Cortex of kidney (tissue), 1 donor: ENCODE measurements at places on chromosomes 2 and 18.

- DNase-seq = no peak
These were observed 4.5 kb downstream of the SLC14A1 start for GRCh38 chr18:45728336-45729010.

- DNase-seq = no peak
These were observed 2.2 kb downstream of the LRATD1 start for GRCh38 chr2:14634489-14635390.

GRCh38 chr2:157874348-157874747 lies 1.8 kb downstream of the ACVR1 start:
- DNase-seq = no peak

- DNase-seq = no peak
These were observed 28.0 kb downstream of the KLF7 start for GRCh38 chr2:207137596-207138337.

- no peak for DNase-seq
These were observed 34.9 kb upstream of the SLC35G4 start for GRCh38 chr18:11574545-11574944.

DNA sequence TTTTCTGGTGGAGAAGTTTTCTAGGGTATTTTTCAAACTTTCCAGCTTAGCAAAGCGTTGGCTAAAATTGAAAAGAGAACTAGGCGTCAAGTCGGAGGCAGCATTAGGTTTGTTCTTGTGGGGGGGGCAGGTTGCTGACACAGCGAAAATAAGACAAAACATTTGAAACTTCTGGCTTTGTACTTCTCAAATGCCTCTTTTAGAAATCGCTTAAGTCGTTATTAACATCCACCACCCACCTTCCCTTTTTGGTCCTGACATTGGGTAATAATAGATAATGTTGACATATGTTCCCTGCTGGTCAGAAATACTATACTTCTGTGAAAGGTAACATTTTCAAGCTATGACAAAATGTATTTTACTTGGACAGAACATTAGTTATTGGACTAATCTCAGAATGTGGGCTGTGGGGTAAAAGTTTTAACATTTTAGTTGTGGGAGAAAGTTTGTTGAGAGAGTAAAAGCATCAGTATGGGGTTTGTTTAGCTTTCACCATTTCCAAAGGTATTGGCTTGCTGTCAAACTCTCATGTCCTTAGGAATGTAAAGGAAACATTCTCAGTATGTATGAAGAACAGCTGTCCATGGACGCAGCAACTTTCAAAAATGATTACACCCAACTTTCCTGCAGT lies 88.1 kb upstream of the ZEB2 start:
- no peak for DNase-seq

GRCh38 chr2:12678186-12678585 lies 38.5 kb upstream of the TRIB2 start:
- DNase-seq = no peak

GRCh38 chr2:100653449-100654035 lies 90.7 kb downstream of the PDCL3 start:
- DNase-seq = no peak

- DNase-seq = no peak
These were observed 94.8 kb downstream of the PLB1 start for GRCh38 chr2:28590496-28591301.

GRCh38 chr2:133241224-133241571 lies 327.1 kb downstream of the NCKAP5 start:
- DNase-seq = no peak

GRCh38 chr2:15651367-15651727 lies 59.7 kb downstream of the DDX1 start:
- DNase-seq = no peak

GRCh38 chr2:240310201-240310600 lies 125.3 kb upstream of the GPC1 start:
- no peak for DNase-seq

GRCh38 chr2:229927817-229928321 lies 5.6 kb downstream of the FBXO36 start:
- DNase-seq = no peak

GRCh38 chr18:79986726-79987125 lies 1.6 kb downstream of the TXNL4A start:
- DNase-seq = no peak

- DNase-seq = no peak
These were observed 47.9 kb upstream of the ACMSD start for GRCh38 chr2:134790487-134790886.

- DNase-seq = no peak
These were observed 74.7 kb downstream of the CD28 start for GRCh38 chr2:203781151-203781550.

GRCh38 chr18:45628979-45629958 lies 14.0 kb downstream of the SLC14A2 start:
- no peak for DNase-seq

DNA sequence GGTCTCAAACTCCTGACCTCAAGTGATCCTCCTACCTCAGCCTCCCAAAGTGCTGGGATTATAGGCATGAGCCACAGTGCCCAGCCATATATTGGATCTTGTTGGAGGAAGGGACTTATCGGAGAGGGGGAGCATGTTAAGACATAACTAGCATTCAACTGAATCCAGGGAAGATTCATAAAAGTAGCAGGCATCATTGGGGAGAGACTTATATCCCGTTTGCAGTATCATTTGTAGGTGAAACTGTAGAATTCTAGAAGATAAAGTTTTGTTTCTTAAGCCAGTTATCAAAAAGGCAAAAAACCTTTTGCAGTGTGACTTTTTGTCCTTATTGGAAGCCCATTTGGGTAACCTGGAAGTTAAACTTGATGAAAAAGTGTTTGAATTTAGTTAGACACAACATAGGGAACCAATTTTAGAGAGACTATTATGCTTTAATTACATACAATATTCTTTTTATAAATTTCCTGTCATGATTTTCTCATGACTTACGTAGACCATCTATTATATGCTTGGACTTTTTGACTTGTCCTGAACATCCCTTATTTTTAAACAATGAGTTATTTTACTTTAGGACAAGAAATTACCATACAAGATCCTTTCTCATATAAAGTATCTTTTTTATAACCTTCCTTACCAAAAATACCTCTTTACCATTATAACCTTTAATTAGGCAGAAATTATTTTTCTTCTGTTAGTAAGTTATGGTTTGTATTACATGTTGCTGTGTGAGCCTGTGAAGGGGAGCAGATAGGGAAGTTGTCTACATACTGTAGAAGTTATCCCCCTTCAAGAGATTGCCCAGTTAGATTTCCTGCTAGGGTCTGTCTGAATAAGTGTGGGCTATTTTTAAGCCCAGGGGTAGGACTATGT lies 20.3 kb downstream of the RAB3GAP1 start:
- no peak for DNase-seq

GRCh38 chr2:86466306-86466705 lies 25.1 kb downstream of the KDM3A start:
- no peak for DNase-seq

DNA sequence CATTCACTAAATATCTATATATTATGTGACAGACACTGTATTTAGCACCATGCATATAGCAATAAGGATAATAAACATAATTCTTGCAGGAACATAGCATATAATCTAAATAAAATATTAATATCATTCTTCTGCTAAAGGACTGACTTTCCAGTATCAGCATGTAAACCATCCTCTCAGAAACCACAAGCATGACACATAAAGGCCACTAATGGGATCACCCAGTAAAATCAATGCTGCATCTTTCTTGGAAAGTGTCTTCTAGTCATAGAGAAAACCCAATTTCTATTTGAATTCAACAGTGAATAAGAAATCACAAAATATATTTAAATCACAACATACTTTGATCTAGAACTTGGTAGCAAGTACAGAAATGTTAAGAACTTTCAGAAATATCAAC lies 5.8 kb upstream of the LRP1B start:
- no peak for DNase-seq

GRCh38 chr2:54912893-54913292 lies 137.4 kb downstream of the RTN4 start:
- no peak for DNase-seq

DNA sequence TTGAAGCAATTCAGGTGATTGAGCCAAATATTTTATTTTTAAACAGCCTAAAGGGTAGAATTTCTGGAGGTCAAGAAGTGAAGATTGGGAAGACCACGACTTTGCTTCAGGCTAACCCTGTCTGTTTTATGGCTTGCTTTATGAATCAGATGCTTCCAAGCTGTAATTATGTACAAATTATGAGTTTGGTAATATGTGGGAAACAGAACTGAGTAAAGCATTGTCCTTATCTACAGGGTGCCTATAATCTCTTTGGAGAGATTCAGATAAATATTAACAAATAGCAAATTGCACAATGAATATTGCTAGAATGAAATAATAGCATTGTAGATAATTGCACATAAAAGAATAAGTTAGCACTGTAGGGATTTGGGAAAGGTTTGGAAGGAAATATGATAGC lies 539.4 kb upstream of the CDH2 start:
- DNase-seq = no peak

- no peak for DNase-seq
These were observed 78.9 kb upstream of the LMAN1 start for GRCh38 chr18:59437851-59438569.

DNA sequence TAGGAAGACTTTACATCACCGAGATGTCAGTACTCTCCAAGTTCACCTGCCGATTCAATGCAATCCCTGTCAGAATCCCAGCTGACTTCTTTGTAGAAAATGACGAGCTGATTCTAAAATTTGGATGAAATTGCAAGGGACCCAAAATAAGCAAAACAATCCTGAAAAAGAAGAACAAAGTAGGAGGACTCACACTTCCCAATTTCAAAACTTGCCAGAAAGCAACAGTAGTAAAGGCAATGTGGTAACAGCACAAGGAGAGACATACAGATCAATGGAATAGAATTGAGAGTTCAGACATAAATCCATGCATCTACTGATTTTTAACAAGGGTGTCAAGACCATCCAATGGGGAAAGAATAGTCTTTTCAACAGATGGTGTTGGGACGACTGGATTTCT lies 52.2 kb downstream of the SMAD7 start:
- no peak for DNase-seq

DNA sequence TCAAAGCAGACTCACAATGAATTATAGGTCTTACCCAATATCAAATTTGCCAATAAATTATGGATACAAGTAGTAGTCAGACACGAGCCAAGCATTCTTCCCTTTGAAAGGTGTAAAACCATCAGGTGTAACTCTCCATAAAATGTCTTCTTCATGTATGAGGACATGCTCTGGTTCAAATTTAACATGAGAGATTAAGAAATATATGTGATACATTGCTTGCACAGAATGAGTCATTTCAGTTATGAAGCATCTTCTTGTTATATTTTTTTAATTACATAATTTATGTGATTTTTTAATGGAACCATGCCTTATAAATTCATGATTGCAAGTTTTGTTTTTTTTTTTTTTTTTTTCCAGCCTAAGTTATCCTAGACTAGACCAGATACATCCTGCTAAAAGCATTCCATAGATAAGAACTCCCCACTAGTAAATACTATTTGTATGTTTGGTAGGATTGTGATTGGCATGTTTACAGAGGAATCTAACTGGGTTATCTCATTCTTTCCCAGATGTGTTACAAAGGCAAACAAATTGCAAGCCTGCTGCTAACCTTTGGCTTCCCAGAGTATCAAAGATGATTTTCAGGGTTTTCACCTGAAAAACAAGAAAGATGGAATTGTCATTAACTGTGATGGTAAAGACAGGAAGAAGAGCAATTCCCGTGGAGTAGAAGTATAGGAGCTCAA lies 621.9 kb downstream of the XIRP2 start:
- DNase-seq = no peak

DNA sequence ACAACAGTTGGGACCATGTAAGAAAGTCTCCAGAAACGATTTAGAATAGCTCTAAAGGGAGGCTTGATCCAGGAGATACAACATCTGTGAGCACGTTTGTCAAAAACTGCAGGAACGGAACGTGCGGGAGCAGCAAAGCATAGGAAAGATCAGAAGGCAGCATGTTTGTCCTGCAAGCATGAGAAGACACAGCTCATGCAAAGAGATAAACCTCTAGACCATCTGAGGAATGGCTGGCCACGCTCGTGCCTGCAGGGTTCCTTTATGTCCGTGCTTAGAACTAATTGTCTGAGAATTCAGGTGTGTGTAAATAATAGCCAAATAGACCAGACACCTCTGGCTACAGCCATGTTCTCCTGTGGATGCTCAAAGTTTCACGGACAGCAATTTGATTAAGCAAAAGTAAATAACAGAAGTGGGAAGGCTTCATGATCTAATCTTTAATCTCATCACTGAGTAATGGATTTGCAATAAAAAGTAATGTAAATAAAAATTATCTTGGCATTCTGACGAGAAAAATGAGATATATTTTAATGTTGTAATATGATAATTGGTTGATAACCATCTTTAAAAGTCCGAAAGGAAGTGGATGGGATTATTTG lies 534.8 kb upstream of the CDH7 start:
- no peak for DNase-seq

GRCh38 chr2:26072925-26073768 lies 39.3 kb downstream of the RAB10 start:
- no peak for DNase-seq
